T-helper 1 cell (primary cell): ENCODE measurements at places on chromosomes 3 and 15.

DNA sequence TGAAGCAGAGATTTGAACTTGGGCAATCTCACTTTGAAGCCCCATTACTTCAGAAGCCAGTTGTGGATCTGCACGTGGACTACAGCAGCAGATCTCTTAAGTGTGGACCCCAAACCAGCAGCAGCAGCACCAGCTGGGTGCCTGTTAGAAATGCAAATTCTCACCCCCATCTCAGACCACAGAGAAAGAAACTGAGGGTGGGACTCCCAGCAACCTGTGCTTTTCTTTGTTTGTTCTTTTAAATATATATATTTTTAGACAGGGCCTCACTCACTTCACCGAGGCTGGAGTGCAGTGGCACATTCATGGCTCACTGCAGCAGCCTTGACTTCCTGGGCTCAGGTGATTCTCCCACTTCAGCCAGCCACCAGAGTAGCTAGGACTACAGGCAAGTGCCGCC lies 53.2 kb downstream of the SLTM start:
- DNase-seq = no peak

- no peak for DNase-seq
Measured at GRCh38 chr3:135109681-135110080, 314.6 kb downstream of the EPHB1 start.

DNA sequence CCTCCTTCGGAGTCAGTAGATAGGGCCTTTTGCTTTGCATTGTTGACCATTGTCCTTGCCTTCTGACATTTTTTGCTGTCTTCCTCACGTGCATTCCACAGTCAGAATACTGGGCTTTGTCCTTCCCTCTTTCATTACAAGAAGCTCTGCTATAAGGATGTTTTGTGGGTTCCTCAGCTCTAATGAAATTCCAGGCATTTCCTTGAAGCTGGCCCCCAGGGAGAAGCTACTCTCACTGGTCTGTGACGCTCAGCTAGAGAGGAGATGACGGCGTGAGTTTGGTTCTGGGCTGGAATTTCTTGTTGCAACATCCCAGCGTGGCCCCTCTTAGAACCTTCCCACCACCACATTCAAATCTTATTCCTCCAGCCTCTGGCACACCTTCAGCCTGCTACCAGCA lies 210.2 kb downstream of the TJP1 start:
- no peak for DNase-seq

- DNase-seq = no peak
Measured at GRCh38 chr3:13236557-13237173, 163.4 kb upstream of the IQSEC1 start.

GRCh38 chr15:99546441-99547100 lies 19.2 kb upstream of the MEF2A start:
- no peak for DNase-seq

GRCh38 chr3:103372031-103372430 lies 937.2 kb downstream of the ZPLD1 start:
- no peak for DNase-seq

GRCh38 chr3:48222616-48223513 lies at the start of gene CAMP:
Gene CAMP, plus strand, starts transcription at chr3:48223495. Its CDS starts 17 bp downstream, at chr3:48223512.
- DNase-seq = no peak

DNA sequence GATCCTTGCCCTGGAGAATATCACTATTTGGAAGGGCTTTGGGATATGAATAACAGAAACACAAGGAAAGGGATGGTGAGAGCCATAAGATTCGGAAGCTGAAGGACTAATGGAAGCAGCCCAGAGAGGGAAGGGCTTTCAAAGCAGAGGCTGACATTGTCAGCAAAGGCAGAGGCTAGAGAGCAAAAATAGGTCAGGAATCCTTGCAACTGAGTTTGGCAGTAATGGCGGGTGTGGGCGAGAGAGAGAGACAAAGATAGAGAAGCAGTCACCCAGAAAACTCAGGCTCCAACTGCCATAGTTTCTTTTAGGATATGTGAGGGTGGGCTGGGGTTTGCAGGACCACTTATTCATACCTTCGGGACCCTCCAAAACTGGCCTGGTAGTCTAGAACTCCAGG lies 248.6 kb downstream of the OPA1 start:
- DNase-seq = no peak

- no peak for DNase-seq
Measured at GRCh38 chr15:69531665-69532027, 79.0 kb downstream of the RPLP1 start.

DNA sequence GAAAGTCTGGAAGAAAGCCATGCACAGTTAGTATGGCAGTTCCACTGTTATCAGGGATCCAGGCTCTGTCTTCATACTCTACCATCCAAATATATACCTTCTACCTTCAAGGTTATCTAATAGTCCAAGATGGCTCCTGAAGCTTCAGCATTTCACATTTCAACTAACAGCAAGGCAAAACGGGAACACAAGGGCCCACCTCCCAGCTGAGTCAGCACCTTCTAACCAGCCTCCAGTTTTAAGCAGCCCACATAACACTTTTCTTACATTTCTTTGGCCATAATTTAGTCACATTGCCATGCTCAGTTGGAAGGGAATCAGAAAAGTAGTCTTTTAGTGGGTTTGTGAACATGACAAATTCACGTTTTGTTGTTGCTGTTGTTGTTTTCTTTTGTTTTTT lies 15.4 kb upstream of the MSL2 start:
- no peak for DNase-seq

DNA sequence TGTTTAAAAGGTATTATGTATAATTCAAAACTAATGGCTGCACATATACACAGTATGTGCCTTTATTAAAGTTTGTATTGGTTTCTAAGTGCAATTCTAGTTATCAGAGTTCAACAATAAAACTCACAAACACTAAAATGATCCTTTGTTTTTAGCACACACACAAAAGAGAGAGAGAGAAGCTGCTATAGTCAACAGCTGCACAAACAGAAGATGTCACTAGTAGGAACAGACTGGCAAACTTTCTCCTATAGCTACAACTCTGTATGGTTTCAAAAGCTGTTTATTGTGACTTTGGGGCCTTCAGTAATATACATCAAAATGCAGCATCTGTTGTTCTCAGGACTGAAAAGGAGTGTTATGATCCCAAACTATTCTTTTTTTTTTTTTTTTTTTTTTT lies 6.1 kb downstream of the SECISBP2L start:
- no peak for DNase-seq

DNA sequence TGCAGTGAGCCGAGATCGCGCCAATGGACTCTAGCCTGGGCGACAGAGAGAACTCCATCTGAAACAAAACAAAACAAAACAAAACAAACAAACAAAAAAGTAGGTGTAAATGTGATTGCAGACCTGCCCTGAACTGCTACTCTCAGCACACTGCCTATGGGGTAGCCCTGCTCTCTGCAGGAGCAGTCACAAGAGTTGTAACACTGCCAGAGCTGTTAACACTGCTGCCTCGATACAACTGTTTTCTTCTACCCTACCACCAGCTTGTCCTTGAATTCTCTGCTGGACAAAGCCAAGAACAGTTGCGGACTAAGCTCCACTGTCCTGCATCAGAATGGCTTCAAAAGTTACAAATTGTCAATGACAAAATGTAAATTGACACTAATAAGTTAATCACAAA lies 89.3 kb downstream of the ALCAM start:
- no peak for DNase-seq

DNA sequence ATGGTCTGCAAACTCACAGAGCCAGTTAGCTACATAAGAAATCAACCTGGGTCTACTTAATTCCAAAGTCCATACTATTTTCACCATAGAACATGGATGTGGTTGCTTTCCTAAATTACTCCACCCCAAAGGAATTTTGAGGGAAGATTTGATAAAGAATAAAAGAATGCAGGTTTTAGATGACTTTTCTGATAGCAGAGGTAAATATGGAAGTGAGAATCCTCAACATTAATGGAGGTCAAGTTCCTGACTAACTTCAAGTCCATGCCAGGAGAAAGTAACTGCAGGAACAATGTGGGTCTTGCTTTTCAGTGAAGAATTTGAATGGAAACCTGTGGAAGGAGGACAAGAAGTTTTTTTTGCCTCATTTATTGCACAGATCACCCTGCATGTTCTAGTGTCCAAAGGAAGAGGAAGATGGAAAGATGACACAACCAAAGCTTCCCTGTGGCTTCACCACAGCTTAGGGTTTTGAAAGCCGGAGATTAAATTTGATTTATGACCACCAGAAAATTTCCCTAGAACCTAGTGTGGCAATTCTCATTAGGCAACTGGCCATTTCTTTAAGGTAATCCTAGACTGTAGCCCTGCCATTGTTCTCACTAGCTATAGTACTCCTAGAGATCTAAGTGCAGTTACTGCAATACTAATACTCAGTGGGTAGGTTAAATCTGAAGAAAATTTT lies 429.7 kb downstream of the RAP2B start:
- no peak for DNase-seq

DNA sequence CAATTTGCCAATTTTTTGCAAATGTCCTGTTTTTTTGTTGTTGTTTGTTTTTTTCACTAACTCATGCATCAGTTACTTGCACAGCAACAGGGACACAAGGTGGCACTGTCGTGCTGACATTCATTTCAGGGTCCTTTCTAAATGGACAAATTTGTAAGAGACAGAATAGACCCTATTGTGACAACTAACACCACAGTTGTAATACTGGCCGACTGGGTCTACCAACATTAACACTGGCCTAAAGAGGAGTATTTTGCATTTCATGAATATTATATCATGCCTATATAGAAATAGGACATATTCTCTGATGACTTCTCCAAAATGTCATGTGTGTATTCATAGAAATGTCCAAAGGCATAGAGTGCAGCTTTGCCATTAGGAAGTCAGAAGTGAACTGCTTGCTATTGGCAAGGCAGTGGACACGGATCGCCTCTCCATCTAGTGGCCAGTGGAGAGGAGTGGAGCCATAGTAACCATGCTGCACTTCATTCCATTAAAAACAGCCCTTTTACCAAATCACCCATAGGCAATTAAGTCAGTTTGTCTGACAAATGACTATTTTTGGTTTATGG lies 54.8 kb downstream of the ZBTB20 start:
- peak; percentile 47 for DNase-seq

- DNase-seq = no peak
Measured at GRCh38 chr15:40769274-40770146, at the start of gene C15orf62. Gene C15orf62, plus strand, starts transcription at chr15:40769980. Its CDS starts 516 bp downstream, at chr15:40770496.

GRCh38 chr3:160641665-160642309 lies 35.2 kb upstream of the ARL14 start:
- no peak for DNase-seq

GRCh38 chr3:105332961-105333360 lies 33.7 kb upstream of the ALCAM start:
- no peak for DNase-seq

- DNase-seq = no peak
Measured at GRCh38 chr3:24688446-24689148, 193.9 kb upstream of the THRB start.

DNA sequence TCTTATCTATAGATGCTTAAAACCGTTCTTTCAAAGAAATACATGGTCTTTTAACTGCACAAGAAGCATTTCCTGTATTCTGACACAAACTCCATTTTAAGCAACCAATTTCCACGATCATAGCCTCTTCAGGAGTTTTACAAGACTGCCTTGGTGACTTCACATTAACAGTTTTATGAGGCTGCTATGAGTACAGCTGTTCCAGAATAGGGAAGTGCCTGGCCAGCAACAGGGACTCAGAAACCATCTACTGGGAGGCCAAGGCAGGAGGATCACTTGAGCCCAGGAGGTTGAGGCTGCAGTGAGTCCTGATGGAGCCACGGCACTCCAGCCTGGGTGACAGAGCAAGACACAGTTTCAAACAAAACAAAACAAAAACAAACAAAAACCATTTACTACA lies 78.4 kb downstream of the B3GNT5 start:
- DNase-seq = no peak

GRCh38 chr15:58484791-58485600 lies 53.2 kb downstream of the LIPC start:
- DNase-seq = peak; percentile 89

GRCh38 chr3:155244216-155244615 lies 49.3 kb downstream of the STRIT1 start:
- no peak for DNase-seq

DNA sequence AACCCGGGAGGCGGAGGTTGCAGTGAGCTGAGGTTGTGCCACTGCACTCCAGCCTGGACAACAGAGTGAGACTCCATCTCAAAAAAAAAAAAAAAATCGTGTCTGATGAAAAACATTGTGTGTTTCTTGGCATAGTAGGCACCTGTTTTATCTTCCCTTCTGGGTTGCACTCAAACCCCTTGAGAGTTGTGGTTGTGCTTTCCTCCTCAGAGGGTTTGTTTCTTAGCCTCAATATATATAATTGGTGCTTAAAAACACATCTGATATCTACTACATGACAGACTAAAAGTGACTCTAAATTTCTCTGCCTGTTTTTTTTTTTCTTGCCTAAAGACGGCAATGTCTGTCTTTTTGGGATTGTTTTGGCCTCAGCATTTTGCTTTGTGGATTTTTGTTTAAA lies 7.6 kb downstream of the NR1D2 start:
- no peak for DNase-seq

DNA sequence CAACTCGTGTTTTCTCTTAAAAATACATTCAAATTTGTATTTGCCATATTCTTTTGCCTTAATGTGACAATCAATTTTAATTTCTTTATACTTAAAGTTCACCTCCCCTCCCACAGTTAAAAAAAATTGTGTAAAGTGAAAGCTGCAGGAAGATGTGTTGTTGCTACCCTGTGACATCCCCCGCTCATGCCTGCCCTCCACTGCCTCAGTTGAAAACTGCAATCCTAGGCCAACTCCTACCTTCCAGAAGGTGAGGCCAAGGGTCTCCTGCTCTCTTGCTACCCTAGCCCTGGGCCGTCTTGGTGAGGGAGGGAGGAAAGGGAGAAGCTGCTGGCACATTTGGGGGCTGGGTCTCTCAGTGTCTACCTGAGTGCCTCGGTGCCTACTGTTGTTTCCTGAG lies 57.0 kb upstream of the CMTM7 start:
- no peak for DNase-seq

DNA sequence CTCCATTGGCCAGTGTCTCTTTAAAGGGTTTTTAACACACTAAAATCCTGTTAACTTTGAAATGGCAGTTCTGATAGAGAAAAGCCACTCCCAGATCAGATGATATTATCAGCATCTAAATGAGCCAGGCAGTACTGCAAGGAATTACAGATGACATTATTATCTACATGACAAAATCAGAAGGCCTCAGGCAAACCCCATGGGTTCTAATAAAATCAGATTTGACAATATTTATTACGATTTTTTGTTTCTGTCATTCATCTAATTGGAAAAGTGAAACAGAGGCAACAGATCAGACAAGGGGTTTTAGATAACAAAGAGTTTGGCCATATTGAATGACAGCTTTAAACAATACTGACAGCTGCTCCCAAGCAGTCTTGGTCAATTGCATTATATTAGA lies 112.7 kb downstream of the FEZF2 start:
- no peak for DNase-seq

DNA sequence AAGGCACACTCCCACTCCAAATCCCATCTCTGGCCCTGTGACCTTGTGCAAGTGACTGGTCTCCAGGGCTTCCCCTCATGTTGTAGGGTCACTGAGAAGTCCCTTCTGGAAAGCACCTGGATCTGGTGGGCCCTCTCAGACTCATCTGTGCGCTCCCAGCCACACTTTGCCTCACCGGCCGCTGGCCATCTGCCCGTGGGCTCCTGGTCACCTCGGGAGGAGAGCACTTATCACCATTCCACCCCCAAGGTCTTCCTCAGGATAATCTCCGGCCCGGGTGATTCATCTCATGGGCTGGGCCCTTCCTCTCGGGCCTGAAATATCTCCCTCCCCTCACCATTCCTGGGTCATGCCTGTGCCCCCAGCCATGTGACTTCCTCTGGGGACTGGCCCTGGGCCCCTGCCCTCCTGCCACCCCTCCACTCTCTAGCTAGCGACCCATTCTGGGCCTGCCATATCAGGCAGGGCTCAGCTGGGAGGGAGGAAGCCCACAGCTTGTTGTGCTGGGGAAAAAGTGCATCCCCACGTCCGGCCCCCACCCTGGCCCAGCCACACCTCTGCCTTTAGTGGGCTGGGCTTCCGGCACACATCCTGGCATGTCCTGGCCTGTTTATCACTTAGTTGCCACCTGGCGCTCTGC lies 10.6 kb upstream of the WNT7A start:
- DNase-seq = no peak
